ENCODE measurements at places on chromosomes 12 and 14.

DNA sequence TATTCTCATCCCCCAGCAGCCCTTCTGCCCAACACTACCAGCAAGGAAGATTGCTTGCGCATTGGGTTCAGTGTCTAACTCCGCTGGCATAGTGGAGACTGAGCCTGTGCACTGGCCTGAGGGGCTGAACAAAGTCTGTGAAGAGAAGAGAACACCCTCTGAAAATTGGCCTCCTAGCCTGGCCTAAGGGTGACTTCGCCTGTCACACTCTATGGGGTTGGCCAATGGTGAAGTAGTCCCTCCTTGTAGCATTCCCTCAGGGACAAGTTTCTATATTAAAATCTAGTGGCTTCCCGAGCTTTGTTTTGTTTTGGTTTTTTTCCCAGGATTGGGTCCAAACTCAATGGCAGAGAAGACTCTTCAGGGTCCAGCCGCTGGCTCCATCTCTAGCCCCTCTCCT, 49.1 kb upstream of the DAAM1 start:
- no peak for DNase-seq

GRCh38 chr14:96204151-96205058, at the start of gene BDKRB2:
TSS of gene BDKRB2 (plus strand) at chr14:96204839. CDS start at chr14:96237108, 32,269 bp downstream.
- no peak for DNase-seq

DNA sequence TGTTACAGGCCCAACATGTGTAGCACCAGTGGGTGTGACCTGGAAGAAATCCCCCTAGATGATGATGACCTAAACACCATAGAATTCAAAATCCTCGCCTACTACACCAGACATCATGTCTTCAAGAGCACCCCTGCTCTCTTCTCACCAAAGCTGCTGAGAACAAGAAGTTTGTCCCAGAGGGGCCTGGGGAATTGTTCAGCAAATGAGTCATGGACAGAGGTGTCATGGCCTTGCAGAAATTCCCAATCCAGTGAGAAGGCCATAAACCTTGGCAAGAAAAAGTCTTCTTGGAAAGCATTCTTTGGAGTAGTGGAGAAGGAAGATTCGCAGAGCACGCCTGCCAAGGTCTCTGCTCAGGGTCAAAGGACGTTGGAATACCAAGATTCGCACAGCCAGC, 8.6 kb downstream of the BCL2L14 start:
- DNase-seq, result no peak

DNA sequence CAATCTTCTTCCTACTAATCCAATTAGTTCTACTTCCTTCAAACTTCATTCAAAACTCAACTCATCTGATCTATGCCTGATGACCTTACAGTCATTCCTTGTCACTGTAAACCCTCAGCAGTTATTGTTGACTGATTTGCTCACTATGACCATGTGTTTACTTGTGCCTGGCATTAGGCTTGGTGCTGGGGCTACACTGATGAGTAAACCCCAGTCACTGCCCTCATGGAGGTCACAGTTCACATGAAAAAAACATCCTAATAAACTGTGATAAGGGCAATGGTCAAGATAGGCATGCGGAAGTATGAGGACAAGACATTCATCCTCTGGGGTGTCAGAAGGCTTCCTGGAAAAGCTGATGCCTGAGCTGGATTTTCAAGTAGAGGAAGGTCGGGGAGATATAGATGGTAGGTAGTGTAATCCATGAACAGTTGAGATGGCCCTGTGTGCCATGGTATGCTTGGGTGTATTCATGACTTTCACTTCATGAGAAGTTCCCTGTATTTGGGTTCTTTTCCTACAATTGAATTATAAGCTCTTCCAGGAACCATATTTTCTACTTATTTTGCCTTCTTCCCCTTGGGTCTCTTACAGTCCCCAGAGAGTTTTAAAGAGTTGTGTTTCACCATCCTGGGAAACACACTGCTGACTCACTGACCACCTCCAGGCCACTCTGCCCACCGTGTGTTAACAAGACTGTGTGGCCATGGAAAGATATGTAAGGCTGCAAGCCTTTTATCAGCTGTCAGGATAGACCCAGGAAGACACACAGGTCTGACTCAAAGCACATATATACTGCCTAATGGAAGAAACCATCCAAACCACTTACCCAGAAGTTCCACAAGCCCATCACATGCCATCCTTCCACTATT, 38.7 kb upstream of the DUSP6 start:
- DNase-seq, result peak; percentile 5

DNA sequence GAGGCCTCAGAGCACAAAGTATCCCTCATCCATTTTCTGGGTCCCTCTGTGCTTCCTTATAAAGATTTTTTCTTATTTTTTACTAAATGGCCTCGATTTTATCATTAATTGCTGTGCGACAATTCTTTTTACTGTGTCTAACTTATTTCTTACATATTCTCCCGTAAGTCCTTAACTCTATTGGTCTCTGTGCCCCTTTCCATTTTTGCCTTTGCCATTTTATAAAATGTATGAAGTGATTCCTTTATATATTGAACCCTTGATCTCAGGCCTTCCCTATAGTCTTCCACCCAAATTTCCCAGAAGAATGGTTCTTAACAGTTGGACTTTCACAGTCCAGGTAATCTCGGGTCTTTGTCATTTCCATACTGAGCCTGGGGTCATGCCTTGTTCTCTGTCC, 55.0 kb upstream of the ESRRB start:
- no peak for DNase-seq

- DNase-seq, result no peak
Measured at GRCh38 chr12:131885543-131886057, 8.8 kb upstream of the ULK1 start.

GRCh38 chr12:127723251-127723650, 543.7 kb upstream of the TMEM132C start:
- no peak for DNase-seq

GRCh38 chr14:99467336-99468078, 13.2 kb downstream of the SETD3 start:
- DNase-seq, result no peak
